Femur (tissue), 1 donor: ENCODE measurements at places on chromosomes 3 and 15.

- no peak for DNase-seq
These were observed 2.4 kb downstream of the MAN2A2 start for GRCh38 chr15:90905306-90906180.

- no peak for DNase-seq
These were observed 99.4 kb downstream of the DTWD1 start for GRCh38 chr15:49720261-49720660.

- no peak for DNase-seq
These were observed 91.5 kb downstream of the ATG7 start for GRCh38 chr3:11363715-11364114.

GRCh38 chr3:150370999-150371398 lies 37.1 kb upstream of the TSC22D2 start:
- no peak for DNase-seq

- DNase-seq: no peak
These were observed 37.1 kb downstream of the CPA3 start for GRCh38 chr3:148901987-148902791.

GRCh38 chr3:40299721-40300335 lies 9.7 kb upstream of the EIF1B start:
- no peak for DNase-seq

DNA sequence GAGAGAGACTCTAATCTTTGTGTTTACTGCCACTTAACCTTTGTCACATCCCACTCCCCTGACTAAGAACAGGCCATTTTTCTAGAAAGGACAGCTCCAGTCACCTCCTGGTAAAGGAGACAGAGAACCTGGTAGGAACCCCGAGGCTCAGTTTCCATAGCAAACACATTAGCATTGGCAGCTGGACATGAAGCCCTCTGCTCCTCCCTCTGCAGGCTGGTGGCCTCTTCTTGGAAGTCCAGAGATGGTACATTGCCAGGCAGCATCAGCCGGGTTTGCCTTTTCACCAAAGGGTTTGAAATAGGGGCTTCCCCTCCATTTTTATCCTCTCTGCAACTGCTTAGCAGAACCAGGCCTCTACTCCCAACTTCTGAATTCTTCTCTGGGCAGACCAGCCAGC lies 213.4 kb upstream of the SEMA6D start:
- DNase-seq: no peak

GRCh38 chr3:72324253-72324811 lies 523.9 kb downstream of the SHQ1 start:
- DNase-seq: no peak

DNA sequence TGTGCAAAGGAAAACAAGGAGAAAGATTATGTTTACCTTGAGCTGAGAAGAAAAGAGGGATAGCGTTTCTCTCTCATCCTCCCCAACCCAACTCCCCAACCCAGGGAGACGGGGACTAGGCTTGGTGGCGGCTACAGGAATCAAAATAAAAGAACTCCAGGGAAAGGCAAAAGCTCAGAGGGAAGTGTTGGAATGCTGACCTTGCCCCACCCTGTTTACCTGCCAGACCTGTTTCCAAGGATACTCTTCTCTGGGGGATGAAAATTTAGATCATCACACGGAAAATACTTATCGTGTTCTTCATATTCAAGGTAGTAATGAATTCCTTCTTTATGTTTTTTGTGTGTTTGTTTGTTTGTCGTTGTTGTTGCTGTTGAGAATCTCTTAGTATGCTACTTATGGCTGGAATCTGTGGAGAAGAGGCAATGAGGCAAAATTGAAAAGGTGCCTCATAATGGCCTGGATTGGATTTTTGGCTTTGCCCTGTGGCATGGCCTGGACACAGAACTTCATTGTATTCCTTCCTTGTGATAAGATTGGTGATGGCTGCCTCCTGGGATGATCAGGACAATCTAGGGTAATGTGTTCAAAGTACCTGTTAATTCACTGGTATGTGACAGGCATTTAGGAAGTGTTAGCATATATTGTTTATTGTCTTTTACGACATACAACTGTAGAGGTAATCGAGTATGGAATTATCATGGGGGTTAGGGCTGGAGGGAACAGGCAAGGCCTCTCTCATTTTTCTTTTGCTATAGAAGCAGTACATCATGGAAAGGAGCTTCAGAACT lies 11.1 kb upstream of the TPRG1 start:
- no peak for DNase-seq

GRCh38 chr3:186189492-186189891 lies 80.6 kb upstream of the ETV5 start:
- DNase-seq: no peak

- DNase-seq: no peak
These were observed 126.8 kb downstream of the DLG1 start for GRCh38 chr3:197171481-197172067.

GRCh38 chr3:161794551-161794950 lies 297.9 kb downstream of the OTOL1 start:
- no peak for DNase-seq

DNA sequence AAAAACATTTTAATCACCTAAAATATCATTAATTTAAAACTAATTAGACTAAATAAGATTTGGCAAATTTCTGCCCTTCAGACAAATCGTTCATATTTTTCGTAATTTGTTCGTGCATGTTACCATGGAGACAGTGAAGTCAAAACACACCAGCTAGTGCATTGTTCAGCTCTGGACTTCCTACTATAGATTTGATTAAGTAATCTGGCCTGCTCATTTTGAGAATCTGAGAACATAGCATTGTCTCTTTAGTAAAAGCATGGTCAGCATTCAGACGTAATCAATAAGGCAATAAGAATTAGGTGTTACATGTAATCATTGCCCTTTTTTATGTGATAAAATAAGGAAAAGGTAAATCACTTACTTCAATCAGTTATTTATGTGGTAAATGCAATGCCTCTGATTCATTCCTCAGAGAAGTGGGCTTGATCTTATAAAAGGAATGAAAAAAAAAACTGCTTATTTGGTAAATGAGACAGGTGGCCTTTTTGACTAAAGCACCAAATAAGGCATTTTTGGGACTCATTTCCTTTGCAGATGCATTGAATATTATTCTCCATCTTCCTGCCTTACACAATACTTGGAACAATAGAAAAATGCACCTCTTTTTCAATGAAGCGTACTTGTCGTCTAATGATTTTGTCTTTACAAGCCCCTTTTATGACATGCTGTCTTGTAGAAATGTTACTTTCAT lies 84.5 kb upstream of the FNDC3B start:
- no peak for DNase-seq

GRCh38 chr15:95291898-95292472 lies 1038.5 kb upstream of the NR2F2 start:
- DNase-seq: no peak

DNA sequence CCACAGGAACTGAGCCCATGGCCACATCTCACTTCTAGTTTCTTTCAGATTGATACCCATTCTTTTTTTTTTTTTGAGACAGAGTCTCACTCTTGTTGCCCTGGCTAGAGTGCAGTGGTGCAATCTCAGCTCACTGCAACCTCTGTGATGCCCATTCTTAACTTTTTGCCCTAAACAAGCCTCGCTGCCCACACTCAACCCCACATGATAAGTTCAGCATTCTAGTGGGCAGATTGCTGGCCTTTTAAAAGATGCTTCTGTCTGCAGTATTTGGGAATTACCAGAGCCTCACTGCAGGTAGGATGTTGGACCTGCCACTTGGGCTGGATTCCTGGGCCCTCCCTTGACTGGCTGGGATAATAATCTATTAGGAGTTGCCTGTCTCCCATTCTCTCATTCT lies 51.0 kb downstream of the TRANK1 start:
- DNase-seq: no peak

DNA sequence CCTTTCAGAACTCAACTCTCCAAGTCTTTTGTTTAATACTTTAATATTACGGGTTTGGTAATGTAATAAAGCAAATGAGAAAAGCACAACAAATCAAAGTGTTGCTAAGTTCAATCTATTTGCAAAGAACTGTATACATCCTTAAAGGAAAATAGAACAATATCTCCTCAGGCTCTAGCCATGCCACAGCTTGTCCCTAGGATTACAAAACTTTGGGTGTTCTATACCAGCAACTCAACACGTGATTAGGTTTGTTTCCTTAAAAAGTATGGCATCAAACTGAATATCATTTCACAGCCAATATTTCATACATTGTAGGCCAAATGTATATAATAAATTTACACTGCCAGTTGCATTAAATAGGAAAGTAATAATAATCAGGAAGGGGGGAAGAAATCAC lies 418.6 kb upstream of the MDFIC2 start:
- DNase-seq: no peak

GRCh38 chr15:79178594-79178993 lies 88.0 kb upstream of the RASGRF1 start:
- DNase-seq: no peak

- peak; percentile 49 for DNase-seq
These were observed 481.2 kb downstream of the FOXP1 start for GRCh38 chr3:71102111-71102983.

DNA sequence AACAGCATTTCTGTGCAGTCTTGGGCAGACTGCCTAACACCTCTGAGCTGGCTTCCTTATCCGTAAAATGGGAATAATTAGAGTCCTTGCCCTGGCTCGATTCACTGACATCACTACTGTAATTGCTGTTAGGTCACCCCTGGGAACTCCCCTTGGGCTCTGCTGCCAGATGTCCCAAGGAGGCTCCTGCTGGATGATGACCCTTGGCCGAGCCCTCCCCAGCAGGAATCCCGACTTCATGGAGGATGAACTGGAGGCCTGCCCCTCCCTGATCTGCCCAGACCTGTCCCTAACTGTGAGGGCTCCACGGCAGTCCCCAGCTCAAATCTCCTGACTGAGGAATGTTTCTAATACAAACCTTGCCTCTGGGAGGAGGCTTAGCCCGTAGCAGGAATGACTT lies 18.0 kb downstream of the ESYT3 start:
- no peak for DNase-seq

GRCh38 chr3:30464381-30464780 lies 142.0 kb upstream of the TGFBR2 start:
- no peak for DNase-seq

- no peak for DNase-seq
These were observed 375.8 kb upstream of the THBS1 start for GRCh38 chr15:39205081-39205480.

- DNase-seq: no peak
These were observed 193.5 kb upstream of the ICE2 start for GRCh38 chr15:60672400-60672799.

GRCh38 chr3:152607179-152607578 lies 227.8 kb upstream of the P2RY1 start:
- no peak for DNase-seq

GRCh38 chr3:12303534-12303933 lies 14.7 kb downstream of the PPARG start:
- no peak for DNase-seq

DNA sequence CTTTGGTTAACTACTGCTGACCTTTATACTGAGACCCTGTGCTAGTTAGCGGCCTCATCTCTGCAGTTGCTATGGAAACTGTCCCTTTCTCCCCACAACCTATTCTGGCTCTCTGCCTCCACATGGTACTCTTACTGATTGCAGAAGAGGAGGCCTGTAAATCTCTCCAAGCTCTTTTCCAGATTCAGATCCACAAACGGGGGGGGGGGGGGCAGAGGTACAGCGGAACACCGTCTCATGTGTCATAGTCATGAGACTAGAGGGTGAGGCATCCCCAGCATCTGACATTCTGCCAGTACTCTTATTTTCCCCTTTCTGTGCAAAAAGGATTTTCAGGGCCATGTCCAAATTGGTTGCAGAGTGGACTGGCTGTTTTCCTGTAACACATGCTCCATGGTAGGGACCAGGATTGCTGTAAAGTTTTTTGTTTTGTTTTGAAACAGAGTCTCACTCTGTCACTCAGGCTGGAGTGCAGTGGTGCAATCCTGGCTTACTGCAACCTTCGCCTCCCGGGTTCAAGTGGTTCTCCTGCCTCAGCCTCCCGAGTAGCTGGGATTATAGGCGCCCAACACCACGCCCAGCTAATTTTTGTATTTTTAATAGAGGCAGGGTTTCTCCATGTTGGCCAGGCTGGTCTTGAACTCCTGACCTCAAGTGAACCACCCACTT lies 8.3 kb upstream of the MAP1A start:
- no peak for DNase-seq

DNA sequence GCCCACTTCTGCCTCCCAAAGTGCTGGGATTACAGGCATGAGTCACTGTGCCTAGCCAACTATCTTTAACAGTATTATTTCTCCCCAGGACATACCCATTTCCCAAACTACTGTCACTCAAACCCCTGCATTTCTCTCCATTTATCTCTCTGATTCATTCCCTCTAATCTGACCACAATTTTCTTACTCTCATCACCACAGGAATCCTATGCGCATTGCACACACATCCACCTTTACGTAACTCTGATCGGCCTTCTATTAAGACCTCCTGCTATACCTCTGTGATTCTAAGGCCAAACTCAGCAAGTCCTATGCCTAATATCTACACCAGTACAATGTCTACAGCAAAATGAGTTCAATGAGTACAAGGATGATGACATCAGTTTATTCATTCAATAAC lies 235.0 kb downstream of the ULK4 start:
- DNase-seq: no peak
